ENCODE measurements at places on chromosomes 7 and 10.

- no peak for DNase-seq
These were observed 84.0 kb downstream of the C1GALT1 start for GRCh38 chr7:7266257-7266881.

DNA sequence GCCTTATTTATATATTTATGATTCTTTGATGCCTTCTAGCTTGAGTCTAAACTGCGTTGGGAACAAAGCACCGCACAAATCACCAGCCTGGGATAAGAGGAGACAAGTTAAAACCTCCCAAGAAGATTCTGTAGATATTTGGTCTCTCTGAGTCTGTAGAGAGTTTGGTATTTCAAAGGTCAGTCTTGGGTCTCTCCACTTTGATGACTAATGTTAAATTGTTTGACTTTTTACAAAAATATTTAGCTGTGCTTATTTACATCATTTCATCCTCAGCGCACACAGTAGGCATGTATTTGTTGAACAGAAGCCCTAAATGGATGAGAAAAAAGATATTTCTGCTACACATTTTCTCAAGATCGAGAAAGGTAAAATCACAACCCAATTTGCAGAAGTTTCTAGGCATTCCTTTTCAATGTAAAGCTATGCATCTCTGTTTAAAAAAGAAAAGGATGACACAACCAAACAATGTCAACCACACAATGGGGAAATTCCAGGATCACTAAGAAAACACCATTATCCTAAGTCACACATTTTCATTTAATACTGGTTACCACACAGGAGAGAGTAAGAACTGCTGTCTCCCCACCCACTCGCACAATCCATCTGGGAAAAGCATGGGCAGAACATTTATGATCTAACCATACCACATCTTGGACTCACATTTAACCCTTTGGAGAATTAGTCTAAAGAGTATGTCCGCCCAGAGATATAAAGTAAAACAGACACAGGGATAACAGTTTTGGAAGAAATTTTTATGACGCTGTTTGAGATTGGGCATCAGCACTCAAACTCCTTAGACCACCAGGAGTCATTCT lies 4.4 kb downstream of the CDK6 start:
- DNase-seq = no peak

GRCh38 chr10:31278279-31278941 lies 40.6 kb upstream of the ZEB1 start:
- DNase-seq = no peak

- DNase-seq = no peak
These were observed 41.8 kb upstream of the TSPAN13 start for GRCh38 chr7:16711730-16712129.

- no peak for DNase-seq
These were observed 2.5 kb upstream of the GPR146 start for GRCh38 chr7:1041551-1042491.

Measured in GM19239 (cell line).